Stimulated activated CD8-positive, alpha-beta memory T cell treated with anti-CD3 and anti-CD28 coated beads, Interleukin-4, amount 100 ng/mL, for 1 hour (primary cell): ENCODE measurements at places on chromosomes 7 and 10.

DNA sequence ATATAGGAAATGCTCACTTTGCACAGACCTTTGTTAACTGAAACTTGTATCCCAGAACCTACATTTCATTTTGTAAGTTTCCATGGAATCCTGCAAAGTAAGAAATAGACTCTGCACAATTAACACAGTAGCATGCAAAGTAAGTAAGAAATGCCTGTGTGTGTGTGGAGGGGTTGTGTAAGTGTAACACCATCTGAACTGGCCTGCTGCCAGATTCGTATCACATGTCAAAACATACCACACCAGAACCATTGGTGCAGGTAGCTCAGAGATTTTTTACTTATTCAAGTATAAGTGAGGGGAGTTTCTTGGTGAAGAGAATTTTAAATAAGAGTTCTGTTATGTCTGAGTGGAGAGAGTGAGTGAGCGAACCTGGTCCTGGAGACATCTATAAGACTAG is 17.9 kb upstream of the DDX21 start:
- no peak for DNase-seq

GRCh38 chr10:92122941-92123450 is 167.9 kb downstream of the CPEB3 start:
- DNase-seq, result no peak

- DNase-seq, result no peak
Measured at GRCh38 chr10:58837826-58838225, 325.2 kb downstream of the BICC1 start.

DNA sequence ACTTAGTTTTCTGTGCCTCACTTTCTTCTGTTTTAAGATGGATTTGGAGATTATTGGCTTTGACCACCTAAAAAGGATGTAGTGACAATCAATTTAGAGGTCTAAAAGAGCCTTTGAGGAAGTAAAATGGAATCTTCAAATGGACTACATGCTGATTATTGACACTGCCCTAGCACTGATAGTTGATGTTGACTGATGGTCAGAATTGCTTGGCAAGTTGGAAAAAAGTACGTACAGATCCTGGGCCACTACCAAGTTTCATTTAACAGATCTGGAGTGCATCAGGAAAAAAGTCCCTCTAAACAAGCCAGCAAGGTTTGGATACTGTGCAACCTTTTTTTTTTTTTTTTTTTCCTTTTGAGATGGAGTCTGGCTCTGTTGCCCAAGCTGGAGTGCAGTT is 81.1 kb downstream of the TCF7L2 start:
- DNase-seq, result no peak

GRCh38 chr7:1229202-1229947 is 3.3 kb upstream of the UNCX start:
- no peak for DNase-seq
